NCI-H510A treated with DMSO at 0.1 percent for 48 hours (cell line): ENCODE measurements at places on chromosomes 12 and 14.

- no peak for DNase-seq
Measured at GRCh38 chr14:73188501-73188911, 48.8 kb upstream of the PAPLN start.

- peak; percentile 43 for DNase-seq
Measured at GRCh38 chr14:100187247-100187833, 27.9 kb upstream of the DEGS2 start.

DNA sequence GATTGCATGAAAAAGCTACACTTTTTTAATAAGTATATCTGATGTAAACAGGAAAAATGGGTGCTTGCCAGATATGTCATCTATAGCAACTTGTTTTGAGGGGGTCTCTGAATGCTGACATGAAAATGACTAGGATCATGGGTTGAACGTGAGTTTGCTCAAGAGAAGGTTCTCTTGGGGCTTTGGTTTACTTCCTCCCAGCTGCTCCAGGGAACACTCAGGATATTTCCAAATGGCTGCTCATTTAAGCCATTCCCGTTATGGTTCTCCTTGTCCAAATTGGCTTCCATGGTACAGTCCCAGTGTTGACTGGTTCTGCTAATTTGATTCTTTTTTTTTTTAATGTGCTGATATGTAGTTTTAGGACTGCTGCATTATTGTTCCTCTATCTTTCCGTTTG, 118.3 kb downstream of the ETV6 start:
- DNase-seq: no peak

GRCh38 chr12:100213016-100213891, 12.6 kb downstream of the ACTR6 start:
- no peak for DNase-seq

- DNase-seq: no peak
Measured at GRCh38 chr12:106976668-106977067, 10.3 kb downstream of the MTERF2 start.

DNA sequence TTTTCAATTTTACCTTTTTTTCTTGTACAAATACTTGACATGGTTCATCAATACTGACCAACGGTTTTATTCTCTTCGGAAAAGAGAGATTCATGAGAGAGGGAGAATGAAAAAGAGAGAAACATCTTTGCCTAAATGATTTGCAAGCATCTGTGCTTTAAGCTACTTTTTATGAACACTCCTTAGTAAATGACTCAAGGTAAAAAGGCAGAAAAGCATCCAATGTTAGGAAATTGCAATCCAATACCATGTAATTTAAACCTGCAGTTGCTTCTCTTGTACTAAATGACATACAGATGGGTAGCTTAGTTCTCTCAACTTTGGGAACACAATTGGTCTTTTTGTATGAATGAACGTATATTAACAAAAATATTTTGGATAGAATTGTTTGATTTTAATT, 46.1 kb downstream of the MSRB3 start:
- DNase-seq: no peak

- DNase-seq: no peak
Measured at GRCh38 chr12:15602051-15602672, 187.0 kb downstream of the EPS8 start.

GRCh38 chr12:17158201-17158600, 552.2 kb upstream of the LMO3 start:
- no peak for DNase-seq
